Activated CD8-positive, alpha-beta memory T cell treated with anti-CD3 and anti-CD28 coated beads for 1 hour (primary cell): ENCODE measurements at places on chromosomes 6 and 20.

GRCh38 chr6:104505838-104506237 lies 353.9 kb downstream of the HACE1 start:
- DNase-seq = no peak

DNA sequence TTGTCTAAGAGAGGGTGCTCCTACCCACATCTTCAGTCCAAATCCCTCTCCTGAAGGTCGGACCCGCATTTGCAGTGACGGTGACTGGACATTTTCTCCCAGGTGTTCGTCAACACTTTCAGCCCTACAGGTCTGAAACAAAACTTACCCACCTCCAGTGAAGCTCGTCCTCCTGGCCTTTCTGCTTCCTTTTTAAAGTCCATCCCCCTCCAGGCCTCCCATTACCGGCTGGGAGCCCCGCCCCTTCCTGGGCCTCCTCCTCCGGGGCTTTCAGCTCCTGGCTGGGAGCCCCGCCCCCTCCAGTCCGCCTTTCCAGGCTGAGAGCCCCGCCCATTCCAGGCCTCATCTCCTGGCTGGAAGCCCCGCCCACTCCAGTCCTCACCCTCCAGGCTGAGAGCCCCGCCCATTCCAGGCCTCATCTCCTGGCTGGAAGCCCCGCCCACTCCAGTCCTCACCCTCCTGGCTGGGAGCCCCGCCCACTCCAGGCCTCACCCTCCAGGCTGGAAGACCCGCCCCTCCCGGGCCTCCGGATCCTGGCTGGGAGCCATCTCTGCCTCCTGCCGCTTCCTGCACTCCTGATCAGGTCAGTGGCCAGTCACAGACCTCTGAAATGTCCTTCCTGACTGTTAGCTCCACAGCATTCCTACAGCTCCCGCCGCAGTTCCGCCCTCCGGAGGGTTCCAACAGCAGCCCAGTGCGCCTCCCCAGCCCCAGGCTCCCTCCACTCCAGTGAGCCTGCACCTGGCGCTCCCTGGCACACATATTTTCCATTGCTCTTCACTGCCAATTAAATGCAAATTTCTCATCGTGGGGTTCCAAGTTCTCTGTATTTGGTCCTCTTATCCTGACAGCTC lies 98.5 kb downstream of the LY86 start:
- no peak for DNase-seq

DNA sequence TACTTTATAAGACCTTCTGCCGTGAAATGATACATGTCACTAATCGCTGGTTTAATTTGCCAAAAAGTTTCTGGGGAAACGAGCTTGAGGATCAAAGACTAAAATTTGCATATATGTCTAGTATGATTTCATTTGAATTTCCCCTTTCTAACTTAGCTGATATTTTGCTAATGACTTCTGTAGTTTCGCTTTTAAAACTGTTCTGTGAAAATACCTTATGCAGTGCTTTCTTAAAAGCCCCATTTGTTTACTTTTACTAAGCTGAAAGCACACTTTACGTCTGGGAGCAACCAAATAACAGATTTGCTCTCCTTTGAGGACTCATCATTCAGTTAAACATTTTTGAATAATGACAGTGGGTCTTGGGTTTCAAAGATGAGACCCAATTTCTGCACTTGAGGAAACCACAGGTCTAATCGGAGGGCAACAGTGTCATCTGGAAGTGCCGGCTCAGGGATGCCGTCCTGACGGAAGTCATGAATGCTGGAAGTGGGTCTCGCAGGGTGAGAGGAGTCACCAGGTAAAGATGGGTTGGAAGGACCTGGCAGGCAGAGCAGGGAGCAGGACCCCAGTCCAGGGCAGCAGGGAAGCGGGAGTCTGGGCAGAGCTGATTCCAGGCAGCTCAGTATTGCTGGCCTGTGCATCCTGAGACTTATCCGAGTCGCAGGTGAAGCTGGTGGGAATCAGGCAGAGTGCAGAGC lies 33.2 kb downstream of the PLEKHG1 start:
- no peak for DNase-seq

- no peak for DNase-seq
Observed at GRCh38 chr6:143747347-143747842, 69.6 kb downstream of the PHACTR2 start.

DNA sequence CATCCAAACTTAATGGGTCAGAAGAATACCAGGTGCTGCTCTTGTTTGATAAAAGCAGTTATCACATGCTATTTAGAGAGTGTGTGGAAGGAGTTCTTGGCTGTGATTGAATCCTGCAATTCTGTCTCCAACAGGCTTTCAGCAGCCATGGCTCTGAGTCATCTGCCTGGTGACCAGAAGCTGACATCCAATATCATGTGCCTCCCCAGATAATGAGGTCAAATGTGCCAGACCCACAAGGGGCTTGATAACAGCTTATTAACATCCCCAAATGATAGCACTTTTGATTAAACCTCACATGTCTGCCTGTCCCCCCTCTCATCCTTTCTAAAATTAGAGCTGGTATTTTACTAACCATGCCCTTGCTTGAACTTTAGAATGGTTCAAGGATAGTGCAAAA lies 175.7 kb upstream of the PLN start:
- no peak for DNase-seq

- DNase-seq = no peak
Observed at GRCh38 chr6:148324297-148324985, 18.2 kb upstream of the SASH1 start.

- DNase-seq = no peak
Observed at GRCh38 chr20:14947946-14948345, 610.5 kb upstream of the FLRT3 start.

DNA sequence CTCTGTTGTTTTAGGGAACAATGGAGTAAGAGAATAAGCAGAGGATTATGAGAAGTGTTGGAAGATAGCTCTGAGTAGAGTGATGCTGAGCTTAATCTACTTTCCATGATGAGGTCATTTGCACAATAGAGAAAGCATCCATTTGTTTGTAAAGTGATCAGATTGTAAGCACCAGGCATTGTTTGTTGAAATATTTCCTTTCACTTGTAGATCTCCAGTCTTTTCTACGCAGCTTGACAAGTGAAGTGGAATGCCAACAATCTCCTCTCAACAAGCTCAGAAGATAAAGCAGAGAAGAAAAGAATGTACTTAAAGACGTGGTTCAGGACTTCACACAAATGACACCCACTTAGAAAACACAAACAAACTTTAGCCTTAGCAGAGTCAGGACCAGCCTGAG lies 80.1 kb upstream of the MARCKS start:
- DNase-seq = no peak
